Stimulated activated CD8-positive, alpha-beta memory T cell treated with anti-CD3 and anti-CD28 coated beads, Interleukin-4, amount 100 ng/mL, for 1 hour (primary cell): ENCODE measurements at places on chromosomes 11 and 22.

DNA sequence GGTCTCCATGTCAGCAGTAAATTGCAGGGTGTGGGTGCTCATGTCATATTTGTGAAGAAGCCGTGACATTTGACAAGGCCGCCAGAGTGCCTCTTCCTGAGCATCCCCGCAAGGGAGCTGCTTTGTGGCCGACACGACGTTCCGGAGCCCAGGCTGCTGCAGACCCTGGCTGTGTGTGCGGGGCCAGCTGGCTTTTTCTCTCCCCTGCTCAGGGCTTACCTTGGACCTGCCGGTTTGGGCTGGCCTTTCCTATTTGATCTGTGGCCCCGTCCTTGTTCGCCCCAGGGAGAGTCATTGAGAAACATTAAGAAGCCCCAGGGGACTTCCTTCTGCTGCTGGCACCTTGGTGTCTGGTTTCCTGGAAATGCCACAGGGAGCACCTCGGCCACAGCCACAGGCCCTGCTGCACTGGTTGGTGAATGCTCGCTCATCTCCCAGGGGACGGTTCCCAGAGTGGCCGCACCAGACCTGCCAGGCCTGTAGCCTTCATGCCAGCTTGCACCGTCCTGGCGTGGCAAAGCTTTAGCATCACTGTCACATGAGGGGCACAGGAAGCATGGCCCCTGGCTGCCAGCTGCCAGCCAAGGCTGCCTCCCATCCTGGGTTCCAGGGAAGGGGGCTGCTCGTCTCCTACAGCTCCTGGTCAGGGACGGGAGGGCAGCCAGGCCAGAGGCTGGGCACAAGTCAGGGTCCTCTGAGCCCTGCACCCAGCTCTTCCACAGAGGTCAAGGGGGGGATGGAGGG is 5.4 kb downstream of the GRK2 start:
- no peak for DNase-seq

DNA sequence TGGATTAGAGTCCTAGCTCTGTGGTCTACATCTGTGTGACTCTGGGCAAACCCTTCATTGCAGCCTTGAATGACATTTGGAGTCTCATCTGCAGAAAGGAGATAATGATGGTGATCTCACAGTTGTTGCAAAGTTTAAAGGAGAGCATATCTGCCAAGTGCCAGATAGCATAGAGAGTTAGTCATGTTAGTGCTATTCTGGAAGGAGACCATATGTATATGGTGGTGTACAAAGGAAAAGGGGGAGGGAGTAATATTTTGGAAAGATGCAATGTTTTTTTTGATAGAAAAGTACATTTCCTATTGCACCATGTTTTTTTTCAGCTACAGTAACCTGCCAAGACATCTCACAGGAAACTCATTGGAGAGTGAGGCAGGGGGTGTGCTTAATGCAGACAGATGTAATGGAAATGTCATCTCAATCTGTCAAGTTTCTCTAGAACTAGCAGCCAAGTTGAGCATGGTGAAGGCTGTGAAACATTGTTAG is 92.1 kb upstream of the NARS2 start:
- DNase-seq: no peak

GRCh38 chr11:63622323-63622722 is 8.1 kb upstream of the PLAAT3 start:
- no peak for DNase-seq

- no peak for DNase-seq
Observed at GRCh38 chr11:70580036-70580805, 181.9 kb downstream of the CTTN start.

DNA sequence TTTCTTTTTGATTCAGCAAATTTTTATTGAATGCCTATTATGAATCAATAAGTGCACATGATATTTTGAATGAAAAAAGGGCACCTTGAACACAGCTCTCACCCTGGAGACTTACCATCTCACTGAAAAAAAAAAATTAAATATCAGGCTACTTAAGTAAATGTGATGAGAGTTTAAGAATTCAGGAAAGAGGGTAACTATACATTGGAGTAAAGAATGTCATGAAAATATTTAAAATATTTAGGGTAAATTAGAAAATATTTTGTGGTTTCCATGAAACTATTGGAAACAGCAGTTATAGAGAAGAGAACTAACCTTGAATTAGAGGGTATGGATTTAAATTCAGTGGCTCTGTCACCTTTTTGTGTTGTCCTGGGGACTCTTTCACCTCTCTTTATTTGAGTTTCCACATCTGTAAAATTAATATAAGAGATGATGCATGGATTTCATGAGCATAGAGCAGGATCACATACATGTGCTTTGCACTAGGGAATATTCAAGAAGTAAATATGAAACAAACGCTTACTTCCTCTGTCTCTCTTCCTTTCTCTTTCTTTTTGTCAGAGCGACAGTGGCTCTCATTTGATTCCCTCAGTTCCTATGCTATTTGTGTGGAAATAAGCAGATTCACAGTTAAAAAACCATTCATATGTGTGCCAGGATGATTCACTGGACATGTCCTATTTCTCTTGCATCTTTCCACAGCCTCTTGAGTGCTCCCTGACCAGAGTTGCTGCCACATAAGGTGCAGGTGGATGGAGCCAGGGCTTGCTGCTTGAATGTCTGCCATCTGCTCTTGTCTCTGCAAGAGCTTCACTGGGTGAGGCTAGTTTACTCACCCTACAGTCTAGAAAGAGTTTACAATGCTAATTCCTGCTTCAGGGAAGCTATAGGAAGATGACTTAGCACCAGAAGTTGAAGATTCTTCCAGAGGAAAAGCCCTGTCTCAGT is 533.1 kb downstream of the ETS1 start:
- DNase-seq: no peak

- DNase-seq: no peak
Observed at GRCh38 chr11:122977470-122978298, 4.0 kb downstream of the BSX start.

- DNase-seq: no peak
Observed at GRCh38 chr11:13962198-13962561, 343 bp upstream of the SPON1 start.

DNA sequence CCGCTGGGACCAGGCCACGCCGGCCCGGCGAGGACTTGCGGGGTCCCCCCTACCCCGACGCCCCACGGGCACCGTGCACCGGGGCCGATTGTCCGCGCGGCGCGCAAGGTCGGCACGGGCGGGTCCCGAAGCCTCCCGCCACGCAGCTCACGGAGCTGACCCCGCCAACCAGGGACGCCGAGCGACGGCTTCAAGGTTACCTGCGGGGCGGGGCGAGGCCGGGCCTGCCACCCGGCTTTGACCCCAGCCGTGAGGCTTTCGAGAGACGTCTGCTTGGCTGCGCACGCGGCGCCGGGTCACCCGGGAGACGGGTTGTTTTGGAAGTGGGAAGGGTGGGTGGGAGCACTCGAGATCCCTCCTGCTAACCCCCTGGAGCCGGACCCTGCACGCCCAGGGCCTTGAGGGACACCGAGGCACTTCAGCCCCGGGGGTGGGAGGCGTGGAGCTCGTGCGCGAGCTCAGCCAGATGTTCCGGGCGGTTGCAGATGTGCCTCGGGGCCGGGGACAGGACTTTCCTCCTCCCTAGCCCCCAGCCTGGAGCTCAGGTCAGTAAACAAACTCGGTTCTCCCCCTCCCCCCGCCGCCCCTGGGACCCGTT is 3.2 kb upstream of the WNT11 start:
- DNase-seq: no peak

DNA sequence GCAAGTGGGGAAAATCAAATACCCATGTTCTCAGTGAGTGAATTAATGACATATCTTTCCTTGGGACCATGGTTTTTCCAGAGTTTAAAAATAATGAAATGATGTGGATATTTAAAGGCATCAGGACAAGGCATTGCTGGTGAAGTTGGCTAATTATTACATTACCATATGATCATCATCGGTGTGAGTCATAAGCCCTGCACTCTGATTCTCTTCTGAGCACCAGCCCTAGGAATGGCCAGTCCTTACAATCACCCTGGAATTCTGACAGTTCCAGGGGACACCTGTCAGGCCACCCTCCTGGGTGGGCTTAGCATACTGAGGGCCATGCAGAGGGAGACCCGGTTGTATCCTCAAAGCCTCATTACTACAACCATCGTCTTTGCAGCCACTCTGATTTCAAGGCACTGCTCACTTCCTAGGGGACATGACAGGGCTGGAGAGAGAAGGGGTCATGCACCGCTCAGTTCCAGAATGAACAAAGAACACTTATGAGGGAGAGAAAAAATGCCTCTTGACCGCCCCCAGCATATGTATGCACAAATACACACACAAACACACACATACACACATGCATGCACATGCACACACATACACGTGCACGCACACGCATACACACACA is 365.0 kb downstream of the MIAT start:
- DNase-seq: no peak

- no peak for DNase-seq
Observed at GRCh38 chr11:45279645-45280044, 6.5 kb downstream of the SYT13 start.

- no peak for DNase-seq
Observed at GRCh38 chr22:41828516-41828915, 4.4 kb upstream of the SREBF2 start.

- DNase-seq: peak; percentile 42
Observed at GRCh38 chr11:34650528-34650927, 29.6 kb downstream of the EHF start.

DNA sequence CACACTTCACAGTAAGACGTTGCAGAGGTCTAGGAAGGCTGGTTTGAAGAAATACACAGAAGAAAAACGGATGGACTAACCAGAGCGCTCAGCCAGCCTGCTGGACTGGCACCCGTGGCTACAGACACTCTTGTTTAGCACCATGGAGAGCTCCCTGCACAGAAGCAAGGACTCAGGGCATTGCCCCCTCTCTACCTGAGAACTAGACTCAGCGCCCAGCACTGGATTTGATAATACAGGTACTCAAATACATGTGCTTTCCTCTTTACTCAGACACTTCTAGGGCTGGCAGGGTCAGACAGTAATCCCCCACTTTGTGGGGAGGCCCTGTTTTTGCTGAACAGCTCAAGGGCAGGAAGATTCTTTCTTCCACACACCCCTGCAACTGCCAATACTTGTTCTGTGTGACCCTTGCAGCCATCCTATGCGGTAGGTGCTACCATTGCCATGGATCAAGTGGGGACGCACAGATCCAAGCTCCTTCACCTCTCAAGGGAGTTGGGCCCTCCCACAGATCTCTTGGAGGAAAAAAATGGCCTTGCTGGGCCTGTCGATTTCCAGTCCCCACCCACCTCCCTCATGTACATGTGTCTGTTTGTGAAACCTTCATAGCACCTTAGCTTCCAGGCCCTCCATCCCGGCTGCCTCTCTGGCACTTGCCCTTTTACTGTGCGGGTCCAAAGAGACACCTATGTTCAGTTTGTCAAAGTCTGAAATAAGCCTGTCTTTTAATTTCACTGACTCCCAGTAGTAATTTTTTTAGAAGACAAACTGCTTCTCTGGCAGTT is 5.1 kb upstream of the P2RX6 start:
- no peak for DNase-seq

- DNase-seq: no peak
Observed at GRCh38 chr11:75667255-75667830, 1.5 kb downstream of the MAP6 start.

- DNase-seq: no peak
Observed at GRCh38 chr11:13917264-13917663, 45.3 kb upstream of the SPON1 start.

DNA sequence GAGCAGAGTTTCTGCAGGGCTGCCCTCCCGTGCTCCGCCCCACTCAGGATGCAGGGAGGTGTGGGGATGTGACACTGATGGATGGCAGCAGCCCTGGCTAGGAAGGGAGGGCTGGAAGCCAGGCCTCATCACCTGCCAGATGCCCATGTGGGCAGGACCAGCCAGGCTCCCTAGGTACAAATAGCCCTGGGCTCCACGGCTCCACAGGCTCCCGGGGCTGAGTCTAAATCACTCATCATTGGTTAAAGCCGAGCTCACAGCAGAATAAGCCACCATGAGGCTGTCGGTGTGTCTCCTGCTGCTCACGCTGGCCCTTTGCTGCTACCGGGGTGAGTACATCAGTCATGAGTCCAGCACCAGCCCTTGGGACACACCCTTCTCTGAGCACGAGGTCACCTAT is at the start of gene SCGB1D1:
Gene SCGB1D1 (plus strand): TSS at position 206 of the 400 bp plus-strand sequence. CDS start 69 bp downstream, at position 275.
- DNase-seq: no peak

- DNase-seq: no peak
Observed at GRCh38 chr22:30792456-30792855, 97.8 kb downstream of the OSBP2 start.

DNA sequence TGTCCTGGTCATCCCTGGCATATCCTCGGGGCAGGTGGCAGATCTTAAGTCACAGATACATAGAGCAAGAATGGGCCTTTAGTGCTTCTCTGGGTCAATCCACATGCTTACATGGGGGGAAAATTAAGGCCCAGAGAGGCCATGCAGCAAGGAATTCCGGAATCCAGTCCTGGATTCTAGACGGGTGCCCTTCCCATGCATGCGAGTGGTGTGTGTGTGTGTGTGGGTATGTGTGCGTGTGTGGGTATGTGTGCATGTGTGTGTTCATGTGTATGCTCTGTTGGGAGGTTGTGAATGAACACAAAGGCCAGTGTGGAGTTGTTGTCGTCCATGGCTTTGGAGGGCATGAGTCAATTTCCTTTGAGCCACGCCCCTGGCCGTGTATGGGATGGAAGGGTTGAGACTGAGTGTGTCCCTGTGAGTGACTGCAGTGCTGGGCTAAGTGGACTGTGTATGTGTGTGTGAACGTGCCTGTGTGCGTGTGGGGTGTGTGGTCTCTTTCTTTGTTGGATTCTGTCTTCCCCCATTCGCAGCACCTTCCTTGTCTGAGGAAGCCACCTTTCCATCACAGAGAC is 33.4 kb upstream of the EIF3D start:
- no peak for DNase-seq

GRCh38 chr22:26516503-26516902 is 4.2 kb upstream of the TFIP11 start:
- DNase-seq: no peak

- no peak for DNase-seq
Observed at GRCh38 chr11:26348776-26349175, 16.8 kb downstream of the ANO3 start.

DNA sequence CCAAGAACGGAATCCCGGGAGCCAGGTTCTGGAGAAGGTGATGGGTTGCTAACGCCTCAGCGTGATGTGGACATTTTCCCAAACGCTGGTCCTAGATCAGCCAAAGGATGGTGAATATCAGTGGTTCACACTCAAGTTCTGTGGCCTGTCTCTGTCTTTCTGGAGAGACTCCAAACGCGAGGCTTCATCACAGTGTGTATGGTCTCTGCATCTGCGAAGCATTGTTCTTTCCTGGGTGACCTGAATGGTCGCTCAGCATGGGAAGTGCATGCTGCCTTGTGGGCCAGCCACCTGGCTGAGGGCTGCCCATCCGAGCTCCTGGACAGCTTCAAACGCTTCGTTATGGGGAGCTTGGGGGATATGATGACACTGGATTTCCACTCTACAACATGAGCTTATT is 810.0 kb downstream of the TBC1D22A start:
- no peak for DNase-seq

- no peak for DNase-seq
Observed at GRCh38 chr11:35398881-35399280, 20.5 kb downstream of the SLC1A2 start.

GRCh38 chr11:119832202-119832935 is 103.4 kb upstream of the NECTIN1 start:
- DNase-seq: no peak
